GM12892 (cell line): ENCODE measurements at places on chromosomes 2 and 18.

DNA sequence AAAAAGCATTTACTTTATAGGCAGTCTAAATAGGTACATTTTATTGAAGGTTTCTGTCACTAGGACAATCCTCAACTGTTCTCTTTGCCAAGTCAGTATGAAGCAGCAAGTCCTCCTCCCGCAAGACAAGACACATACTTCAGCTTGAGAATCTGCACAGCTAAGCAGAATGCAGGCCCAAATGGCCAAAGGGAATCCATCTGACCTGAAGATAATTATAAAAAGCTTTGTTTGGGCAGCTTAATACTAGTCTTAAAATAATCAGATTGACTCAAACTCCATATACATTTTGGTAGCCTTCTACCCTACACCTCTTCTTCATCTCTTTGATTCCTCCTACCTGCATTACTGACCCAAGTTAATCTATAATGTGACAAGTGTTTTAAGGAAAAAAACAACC, 1.8 kb downstream of the LANCL1 start:
- no peak for DNase-seq

DNA sequence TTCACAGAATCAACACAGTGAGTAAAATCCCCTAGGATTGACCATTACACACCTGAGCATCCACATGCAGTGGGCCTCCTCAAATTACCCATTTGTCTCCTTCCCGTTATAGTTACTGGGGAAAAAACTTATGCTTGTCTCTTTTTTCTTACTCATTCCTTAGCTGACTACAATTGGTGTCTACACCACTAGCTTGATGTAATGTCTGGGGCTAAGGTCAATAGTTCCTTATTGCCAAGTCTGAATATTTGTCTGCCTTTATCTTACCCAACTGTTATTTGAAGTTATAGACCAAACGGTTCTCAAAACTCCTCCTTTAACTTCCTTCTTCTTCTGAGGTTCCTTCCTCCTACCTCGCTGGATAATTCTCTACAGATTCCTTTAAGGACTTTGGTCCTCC, 41.9 kb upstream of the TMEM17 start:
- DNase-seq, result no peak

- DNase-seq, result no peak
These were observed 376.3 kb upstream of the UBE2E3 start for GRCh38 chr2:180604077-180604476.

GRCh38 chr2:109601783-109602182, 12.0 kb downstream of the SEPTIN10 start:
- DNase-seq, result no peak

DNA sequence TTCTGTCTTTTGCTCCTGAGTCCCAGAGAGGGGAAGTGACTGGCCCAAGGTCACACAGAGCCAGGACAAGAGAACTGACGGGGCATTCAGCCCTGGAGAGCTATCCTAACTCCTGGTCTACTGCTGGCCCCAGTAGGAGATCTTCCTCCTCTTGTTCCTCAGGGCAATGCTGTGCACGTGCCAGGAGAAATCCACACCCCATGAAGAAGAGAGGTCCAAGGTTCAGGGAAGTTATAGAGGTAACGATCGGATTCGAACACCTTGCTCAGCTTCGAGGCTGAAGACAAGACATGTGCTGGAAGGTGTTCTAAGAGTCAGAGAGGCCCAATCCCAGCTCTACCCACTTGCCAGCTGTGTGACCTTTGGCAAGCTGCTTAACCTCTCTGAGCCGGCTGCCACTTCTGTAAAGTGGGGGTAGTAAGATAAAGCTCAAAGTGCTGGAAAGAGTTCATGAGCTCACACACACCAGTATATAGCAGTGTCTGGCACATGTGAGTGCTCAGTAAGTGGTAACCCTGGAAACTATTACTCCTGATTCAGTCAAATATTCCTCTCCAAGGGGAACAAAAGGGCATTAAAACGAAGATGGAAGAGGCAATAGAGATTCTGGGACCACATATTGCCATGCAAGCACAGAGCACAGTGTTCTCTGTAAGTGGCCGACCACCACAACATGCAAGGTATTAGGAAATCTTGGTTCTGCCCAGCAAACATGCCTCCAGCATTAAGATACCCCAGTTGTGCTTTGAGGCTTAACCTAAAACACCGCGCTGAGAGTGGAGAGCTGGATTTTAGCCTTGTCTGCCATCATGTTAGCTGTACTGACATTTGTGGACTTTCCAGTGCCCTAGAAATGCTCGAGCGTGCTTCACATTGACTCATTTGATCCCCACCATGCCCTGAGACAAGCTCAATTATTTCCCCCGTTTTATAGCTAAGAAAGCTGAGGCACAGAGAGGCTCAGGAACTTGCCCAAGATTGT, 25.6 kb downstream of the SERTAD2 start:
- DNase-seq, result no peak

DNA sequence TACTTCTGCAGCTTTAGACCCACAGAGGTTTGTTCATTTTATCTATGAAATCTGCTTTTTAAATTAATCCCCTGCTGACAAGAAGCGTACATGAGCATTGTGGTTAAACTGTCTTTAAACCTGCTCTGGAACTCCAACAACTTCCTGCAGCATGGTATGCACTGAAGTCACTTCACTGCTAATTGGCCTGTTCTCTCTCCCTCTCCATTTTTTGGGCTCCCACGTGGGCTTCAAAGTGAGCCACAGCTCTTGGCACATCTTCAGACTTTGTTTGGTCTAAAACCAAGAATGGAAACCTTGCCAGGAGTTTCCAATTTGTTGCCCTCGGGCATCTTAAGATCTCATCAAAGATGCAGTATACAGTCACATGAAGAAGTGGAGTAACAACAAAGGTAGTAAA, 311.4 kb downstream of the LRRTM1 start:
- no peak for DNase-seq

GRCh38 chr2:237879058-237879430, 19.6 kb downstream of the RAMP1 start:
- DNase-seq, result no peak
